ENCODE measurements at places on chromosomes 12 and 14.

GRCh38 chr14:57797160-57797559 is 68.7 kb downstream of the SLC35F4 start:
- no peak for DNase-seq

DNA sequence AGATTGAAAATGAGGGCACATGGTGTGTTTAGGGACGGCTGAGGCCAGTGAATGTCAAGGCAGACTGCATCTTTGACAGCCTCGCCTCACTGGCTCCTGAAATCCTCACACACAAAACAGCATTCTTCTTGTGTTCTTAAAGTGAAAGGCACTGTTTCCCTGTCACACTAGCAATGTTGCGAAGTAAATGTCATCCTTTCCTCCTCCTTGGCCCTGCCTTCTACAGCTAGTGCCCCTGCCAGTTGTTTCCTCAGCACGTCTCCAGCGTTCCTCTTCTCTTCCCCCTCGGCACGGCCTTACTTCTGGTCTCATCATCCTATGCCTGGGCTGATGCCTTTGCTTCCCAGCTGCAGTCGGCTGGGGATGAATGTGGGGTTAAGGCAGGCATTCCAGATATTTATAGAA is 129.4 kb upstream of the DNM1L start:
- DNase-seq, result no peak

GRCh38 chr12:15910468-15910863 is 666 bp upstream of the DERA start:
- DNase-seq, result no peak

GRCh38 chr14:92866901-92867865 is 55.8 kb upstream of the CHGA start:
- DNase-seq, result no peak

GRCh38 chr14:91061056-91061887 is 831 bp upstream of the RPS6KA5 start:
- DNase-seq, result no peak

GRCh38 chr14:46480817-46481216 is 170.8 kb downstream of the RPL10L start:
- no peak for DNase-seq

GRCh38 chr12:1256285-1256684 is 265.3 kb downstream of the ERC1 start:
- DNase-seq, result no peak

GRCh38 chr12:57233357-57234232 is 4.1 kb downstream of the SHMT2 start:
- DNase-seq, result no peak

DNA sequence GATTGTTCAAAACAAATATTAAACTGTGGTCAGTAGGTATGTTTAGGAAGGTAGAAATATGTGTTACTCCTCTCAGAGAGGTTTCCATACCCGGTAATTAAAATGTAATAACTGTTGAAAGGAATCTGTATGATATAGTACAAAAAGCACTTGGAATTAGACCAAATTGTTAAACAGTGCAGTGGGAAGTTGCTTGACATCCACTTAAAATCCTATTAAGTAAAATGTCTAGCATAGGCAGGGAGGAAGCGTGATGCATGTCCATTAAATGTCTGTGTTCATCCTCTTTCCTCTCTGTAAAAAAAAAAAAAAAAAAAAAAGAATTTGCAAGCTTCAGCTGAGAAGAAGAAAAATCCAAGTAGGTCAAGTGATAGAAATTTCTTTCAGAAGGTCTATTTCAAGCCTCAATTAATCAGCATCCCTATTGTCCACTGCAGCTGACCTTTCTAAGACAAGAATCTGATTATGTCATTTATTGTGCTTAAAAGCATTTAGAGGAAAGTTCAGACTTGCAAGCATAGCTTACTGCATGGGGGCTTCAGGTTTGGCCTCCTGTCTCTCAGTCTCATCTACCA is 265.6 kb upstream of the RGS6 start:
- DNase-seq, result no peak

DNA sequence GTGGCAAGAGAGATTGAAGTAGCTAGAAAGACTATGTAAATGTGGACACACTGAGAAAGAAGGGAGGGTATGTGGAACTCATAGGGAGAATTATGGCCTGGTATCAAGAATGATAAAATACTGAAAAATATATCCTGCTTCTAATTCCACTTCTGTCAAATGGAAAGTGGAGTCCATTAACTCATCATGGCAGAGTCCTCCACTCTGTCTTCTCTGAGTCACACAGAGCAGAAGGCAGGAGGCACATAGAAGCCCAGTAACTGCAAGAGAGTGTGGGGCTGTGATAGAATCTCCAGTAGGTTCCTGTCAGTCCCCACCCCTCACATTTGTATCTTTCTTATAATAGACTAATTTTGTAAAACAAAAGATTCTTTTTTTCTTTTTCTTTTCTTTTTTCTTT is 223.7 kb downstream of the AKAP6 start:
- no peak for DNase-seq

DNA sequence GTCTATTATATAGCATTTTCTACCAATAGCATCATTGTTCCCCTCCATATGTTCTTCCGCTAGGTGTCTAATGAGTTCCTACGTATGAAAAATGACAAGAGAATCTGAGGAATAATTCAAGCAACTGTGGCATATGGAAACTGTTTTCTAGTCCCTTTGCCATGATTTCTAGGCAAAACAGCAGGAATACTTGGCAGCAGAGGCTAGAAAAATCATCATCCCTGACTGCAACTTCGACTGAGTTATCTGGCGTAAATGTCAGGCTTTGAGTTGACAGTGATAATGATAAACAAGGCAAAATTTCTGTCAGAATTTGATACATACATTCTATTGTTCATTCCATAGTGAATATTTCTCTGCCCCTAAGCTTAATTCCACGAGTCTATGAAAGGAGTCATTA is 572.8 kb upstream of the USP15 start:
- DNase-seq, result no peak

DNA sequence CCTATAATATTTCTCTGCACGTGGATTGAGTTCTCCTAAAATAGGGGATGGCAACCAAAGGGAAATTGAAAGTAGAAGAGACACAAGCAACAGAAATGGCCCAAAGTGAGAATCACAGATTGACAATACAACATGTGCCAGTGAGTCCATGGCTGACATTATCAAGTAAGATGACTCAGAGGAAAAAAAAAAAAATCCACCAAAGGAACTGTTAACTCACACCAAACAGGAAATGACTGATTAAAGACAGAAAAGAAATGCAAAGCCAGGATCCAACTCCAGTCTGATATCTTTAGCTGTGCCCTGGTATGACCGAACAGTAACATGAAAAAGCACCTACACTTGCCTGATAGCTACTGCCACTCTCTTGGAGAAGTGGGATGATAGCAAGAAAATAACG is 485.0 kb downstream of the PRKD1 start:
- no peak for DNase-seq

DNA sequence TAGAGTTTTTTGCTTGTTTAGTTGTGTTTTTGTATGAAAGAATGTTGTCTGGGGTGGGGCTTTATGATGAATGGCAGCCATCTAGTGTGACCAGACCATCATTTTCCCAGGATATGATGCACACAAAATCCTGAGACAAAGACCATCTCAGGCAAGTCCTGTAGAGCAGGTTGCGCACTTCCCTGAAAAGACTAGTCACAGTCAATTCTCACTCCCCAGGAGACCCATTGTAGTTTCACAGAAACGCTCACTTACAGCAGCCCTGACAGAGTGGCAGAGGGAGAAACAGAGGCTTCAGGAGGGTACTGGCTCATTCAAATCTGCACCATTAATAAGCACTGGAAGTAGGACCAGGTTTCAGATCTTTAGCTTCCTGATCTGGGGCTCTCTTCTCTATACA is 183.2 kb downstream of the TMEM117 start:
- DNase-seq, result no peak

GRCh38 chr14:48814562-48814961 is 771.6 kb downstream of the RPS29 start:
- DNase-seq, result no peak

- no peak for DNase-seq
These were observed 105.0 kb downstream of the PPP2R5E start for GRCh38 chr14:63438065-63438757.

GRCh38 chr12:79183926-79184325 is 319.4 kb downstream of the SYT1 start:
- DNase-seq, result no peak

DNA sequence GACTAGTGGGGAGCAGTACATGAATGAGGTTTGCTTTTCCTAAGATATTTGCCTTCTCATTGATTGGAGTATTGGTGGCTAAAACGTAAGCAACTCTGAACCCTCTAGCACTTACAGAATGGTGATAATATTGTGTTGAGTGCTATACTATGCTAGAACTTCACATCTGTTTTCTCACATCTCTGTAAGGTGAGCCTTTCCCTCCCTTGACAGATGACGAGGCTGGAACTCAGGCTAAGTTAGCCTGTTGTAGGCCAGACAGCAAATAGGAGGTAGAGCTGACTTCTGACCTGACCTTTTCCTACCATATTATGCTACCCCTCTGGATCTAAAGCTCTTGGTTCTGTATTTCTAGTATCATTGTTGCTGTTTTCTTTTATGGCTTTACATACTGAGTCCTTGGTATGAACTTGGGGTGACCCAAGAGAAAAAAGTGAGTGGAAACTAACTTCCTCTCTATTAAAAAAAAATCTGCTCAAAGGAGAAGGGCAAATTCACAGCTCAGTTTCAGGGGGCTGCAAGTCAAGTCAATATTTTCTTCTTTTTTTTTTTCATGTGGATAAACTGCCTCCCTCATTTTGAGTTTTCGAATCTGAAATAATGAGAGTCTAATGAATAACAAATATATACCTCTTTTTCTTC is 85.9 kb downstream of the CRADD start:
- no peak for DNase-seq

DNA sequence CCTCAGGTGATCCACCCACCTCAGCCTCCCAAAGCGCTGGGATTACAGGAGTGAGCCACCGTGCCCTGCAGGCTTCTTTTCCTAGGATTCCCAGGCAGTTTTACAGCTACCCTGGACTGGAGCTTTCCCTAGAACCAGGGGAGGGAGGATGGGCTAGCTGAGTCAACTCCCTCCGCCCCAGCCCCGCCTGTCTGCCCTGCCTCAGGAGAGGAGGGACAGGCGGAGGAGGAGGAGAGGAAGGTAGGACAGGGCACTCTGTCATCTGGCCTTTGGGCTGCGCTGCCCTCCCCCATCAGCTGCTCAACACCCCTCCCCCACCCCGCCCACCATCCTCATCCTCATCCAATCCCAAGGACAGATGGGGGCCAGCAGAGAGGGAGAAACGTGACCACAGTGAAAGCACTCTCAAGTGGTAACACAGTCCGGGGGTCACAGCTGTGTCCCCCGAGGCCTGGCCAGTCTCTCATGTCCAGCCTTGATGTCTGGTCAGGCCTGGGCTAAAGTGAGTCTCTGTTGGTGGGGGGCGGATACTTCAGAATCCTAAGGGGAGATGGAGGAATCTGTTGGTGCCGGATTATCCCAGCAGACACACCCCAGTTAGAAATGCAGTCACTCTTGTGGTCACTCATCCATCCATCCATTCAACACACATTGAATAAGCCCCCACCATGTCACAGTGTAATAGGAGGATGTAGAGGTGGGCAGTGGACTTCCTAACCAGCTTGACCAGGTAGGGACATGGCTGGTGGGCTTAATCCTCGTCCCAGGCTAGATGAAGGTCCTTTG is 12.3 kb downstream of the FIGNL2 start:
- no peak for DNase-seq

GRCh38 chr12:76311796-76312195 is 36.4 kb downstream of the BBS10 start:
- DNase-seq, result no peak

GRCh38 chr12:54019091-54019811 is 9.0 kb upstream of the HOXC6 start:
- DNase-seq, result no peak

DNA sequence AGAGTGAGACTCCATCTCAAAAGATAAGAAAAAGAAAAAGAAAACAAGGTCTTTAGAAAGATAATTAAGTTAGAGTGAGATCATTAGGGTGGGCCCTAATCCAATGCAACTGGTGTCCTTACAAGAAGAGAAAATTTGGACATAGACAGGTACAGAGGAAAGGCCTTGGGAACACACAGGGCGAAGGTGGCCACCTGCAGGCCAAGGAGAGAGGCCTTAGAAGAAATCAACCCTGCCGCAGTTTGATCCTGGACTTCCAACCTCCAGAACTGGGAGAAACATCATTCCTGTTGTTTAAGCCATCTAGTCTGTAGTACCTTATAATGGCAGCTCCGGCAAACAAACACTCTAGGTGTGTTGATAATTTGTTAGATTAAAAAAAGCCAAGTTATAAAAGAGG is 491.9 kb downstream of the MED13L start:
- no peak for DNase-seq

DNA sequence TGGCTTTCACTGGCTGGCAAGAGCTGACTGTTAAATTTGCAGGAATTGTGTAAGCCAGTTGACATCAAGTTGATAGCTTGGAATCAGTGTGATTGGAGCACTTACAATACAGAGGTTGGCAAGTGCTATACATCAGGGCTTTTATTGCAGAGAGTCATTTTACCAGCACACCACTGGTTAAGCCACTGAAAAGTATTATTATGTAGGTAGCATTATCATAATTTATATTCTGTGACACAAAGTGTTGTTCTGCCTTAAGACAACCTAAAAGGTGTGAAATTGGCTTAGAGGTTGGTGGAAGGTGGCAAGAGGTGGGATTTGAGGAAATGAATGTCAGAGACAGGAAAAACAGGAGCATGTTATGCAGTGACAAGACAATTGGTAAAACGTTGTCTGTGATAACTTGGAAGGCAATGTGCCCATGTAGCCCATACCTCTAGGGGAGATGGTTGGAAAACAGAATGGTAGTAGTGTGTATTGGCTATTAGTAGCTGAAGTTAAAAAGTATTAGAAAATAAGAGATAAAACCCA is 172.9 kb upstream of the PRICKLE1 start:
- DNase-seq, result no peak

DNA sequence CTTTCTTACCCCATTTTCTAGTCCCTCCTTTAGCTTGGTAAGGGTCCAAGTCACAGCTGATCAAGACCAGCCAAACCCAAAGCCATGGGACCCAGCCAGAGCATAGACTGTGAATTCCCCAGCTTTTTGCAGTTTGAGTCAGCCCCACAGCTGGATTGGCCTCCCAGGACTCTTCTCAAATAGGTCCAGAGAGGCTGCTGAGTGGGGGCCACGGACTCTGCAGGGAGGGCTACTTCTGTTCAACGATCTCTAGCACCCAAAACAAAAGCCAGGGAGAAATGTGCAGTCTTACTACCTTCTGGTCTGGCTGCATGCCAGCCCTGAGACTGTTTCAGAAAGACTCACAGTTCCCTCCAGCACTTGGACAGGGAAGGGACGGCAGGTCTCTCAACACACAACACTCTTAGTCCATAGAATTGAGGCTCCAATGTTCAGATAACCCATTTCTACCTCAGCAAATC is 1.6 kb downstream of the VDR start:
- no peak for DNase-seq
